ENCODE measurements at places on chromosomes 13 and 19.

GRCh38 chr19:50729894-50730293 is 6.7 kb downstream of the CLEC11A start:
- peak; percentile 60 for DNase-seq

GRCh38 chr13:50171590-50172282 is 156.5 kb downstream of the KCNRG start:
- no peak for DNase-seq

- DNase-seq, result no peak
Measured at GRCh38 chr19:35388277-35389054, 17.6 kb downstream of the GPR42 start.

- no peak for DNase-seq
Measured at GRCh38 chr13:91894316-91894715, 495.9 kb downstream of the GPC5 start.

GRCh38 chr13:51152701-51153100 is 41.6 kb upstream of the C13orf42 start:
- no peak for DNase-seq

- no peak for DNase-seq
Measured at GRCh38 chr13:95924389-95924994, 128.7 kb downstream of the UGGT2 start.

- DNase-seq, result no peak
Measured at GRCh38 chr13:53182724-53183123, 154.1 kb downstream of the OLFM4 start.

GRCh38 chr13:33349288-33349985 is 63.9 kb upstream of the STARD13 start:
- DNase-seq, result no peak

DNA sequence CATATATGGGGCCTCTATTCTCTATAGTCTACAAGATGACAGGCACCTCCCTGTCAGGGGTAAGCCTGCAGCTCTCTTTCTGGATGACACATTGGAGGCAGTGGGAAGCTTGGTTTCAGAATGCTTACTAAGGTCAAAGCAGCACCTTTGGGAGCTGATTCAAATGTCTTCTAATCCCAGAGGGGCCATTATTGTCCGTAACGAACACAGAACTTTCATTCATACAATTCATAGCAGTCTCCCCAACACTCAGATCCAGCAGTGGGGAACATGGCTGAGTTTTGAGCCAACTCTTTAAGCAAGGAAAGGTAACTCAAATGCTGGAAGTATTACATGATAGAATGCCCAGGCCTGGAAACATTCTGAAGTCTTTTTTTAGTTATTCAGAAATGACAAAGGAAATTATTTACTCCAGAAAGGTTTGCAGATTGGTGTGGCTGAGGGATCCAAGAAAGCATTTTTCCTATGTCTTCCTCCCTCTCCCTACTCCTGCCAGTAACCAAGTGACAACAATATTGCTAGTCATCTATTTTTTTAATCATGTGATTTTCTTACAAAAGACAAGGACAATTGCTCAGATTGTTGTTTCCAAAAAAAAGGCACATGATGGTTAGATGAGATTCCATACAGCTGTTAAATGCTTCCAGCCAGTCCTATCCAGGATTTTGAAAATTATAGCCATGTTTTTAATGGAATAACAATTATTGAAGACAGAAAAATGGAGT is 118.7 kb downstream of the FOXO1 start:
- DNase-seq, result no peak

DNA sequence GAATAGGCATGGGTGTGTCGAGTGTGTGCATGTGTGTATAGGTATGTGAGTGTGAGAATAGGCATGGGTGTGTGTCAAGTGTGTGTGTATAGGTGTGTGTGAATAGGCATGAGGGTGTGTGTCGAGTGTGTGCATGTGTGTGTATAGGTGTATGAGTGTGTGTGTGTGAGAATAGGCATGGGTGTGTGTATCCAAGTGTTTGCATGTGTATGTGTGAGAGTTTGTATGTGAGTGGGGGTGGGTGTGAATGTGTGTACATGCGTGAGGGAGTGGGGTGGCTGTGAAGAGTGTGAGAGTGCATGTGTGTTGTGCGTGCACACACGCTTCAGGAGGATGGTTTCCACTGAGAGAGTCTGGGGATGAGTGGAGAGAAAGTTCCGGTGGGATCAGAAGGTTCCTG is 13.5 kb downstream of the EVI5L start:
- no peak for DNase-seq

- peak; percentile 67 for DNase-seq
Measured at GRCh38 chr13:25980255-25980654, 71.6 kb downstream of the SHISA2 start.

DNA sequence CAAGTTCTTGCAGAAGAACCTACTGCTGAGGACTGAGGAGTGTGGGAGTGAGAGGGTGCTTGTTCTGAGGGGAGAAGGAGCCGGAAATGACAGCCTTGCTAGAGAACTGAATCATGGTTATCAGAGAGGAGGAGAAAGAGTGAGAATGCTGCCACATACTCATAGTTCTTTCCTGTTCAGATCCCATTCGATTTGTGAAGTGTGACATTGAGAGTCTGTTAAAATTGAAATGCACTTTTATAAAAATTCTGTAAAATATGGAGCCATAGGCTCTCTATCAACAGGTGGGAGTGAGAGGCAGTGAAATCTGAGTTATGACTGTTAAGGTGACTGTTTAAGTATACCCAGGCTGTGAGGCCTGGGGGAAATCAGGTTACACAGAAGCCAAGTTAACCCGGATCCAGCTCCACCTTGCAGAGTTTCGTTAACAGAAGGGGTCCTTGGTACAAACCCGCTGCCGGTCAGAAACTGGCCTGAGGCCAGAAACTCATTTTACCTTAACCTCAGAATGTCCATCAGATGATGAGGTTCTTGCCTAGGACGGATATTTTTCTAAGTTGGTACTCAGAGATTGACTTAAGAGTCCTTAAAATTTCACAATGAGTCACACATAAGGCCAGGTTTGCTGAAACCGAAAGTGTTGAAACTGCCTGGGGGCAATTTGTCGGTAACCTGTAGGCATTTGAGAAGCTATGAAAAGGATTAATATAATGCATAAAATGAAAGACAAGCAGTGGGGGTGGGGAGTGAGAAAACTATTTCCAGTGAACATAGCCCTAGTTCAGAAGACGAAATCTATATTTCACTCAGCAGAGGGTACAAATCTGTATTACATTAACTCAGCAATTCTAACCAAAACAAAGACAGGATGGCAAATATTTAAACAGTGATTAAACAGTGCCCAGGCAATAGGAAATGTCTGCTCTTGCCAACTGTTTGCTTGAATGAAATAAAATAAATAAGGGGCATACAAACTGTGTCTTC is 350.5 kb downstream of the KCNRG start:
- peak; percentile 46 for DNase-seq

DNA sequence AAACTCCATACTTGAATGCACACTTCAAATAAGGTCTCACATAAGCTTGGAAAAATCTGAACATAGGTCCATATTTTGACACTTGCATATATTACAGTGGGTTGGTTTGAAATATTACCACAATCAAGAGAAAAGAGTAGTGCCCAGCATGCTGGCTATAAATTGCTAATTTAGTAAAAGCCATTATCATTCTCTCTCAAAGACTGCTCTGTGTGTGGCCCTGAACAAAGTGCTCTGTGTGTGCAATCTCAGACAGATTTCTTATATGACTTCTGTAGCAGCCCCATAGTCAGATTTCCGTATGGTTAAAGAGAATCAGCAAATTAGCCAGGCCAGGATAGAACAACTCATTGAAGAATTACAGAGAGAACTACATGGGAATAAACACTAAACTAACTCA is 78.2 kb downstream of the LIG4 start:
- no peak for DNase-seq

DNA sequence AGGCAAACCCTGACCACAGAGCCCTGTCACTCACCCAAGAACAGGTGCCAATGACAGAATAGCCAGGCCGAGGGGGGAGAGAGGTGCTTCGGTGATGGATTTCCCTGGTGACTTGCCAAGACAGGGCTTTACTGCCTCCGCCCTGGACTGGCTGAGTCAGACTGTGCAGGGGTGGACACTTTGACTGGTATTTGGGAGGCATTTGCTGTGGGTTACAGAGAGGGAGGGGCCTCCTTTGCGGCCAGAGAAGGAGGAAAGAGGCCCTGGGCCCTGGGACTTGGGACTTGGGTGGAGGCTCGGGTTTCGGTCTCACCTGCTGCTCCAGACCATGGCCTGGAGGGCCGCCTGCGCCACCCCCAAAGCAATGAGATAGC is 4.6 kb upstream of the EPS8L1 start:
- DNase-seq, result no peak

- peak; percentile 96 for DNase-seq
Measured at GRCh38 chr19:7069042-7069903, at the start of gene ZNF557. ZNF557 (plus strand) TSS chr19:7069703; CDS start chr19:7075075, 5,372 bp downstream.

GRCh38 chr13:22561581-22561980 is 619.2 kb upstream of the SGCG start:
- DNase-seq, result no peak

- DNase-seq, result no peak
Measured at GRCh38 chr13:112724788-112725345, 35.0 kb downstream of the ATP11A start.

DNA sequence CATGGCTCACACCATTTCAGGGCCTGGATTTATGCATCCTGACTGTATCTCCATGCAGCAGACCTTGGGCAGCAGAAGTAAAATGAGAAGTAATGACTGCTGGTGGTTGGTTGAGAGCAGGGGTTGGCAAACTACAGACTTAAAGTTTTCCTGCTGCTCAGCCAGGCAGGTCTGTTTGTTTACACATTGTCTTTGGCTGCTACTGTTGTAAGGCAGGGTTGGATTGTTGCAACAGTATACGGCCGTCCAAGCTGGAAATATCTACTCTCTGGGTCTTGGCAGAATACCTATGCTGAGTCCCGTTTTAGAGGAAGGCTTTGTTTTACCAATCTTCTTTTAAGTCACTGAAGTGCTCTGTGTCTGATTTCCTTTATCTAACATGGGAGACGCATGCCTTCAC is 13.5 kb downstream of the SNRNP70 start:
- DNase-seq, result no peak

GRCh38 chr19:15631817-15632216 is 8.9 kb upstream of the CYP4F3 start:
- DNase-seq, result peak; percentile 28
